NCI-H460 (cell line): ENCODE measurements at places on chromosomes 5 and 9. TPM values are rescaled to one million over a fixed set of nuclear protein-coding genes. Genes with fewer than 3 reads are reported as not detected.

DNA sequence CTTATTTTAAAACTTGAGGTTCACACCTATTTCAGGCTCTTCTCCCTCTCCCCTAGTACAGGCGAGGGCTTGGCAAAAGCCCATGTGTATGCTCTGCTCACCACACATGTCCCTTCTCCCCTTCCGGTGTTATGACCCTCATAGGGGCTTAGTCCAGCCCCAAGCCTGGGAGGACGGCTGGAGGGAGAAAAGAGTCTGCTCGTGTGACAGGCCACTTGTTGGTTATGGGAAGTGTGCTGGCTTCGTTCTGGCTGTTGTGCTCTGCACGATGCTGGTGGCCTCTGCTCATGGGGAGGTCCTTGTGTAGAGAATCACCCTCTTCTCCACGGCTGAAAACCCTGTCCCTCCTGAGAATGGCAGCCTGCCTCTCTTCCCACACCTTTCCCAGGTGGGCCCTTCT lies 11.1 kb downstream of the PTTG1 start:
- no peak for DNase-seq

- DNase-seq: no peak
These were observed 212.9 kb downstream of the SPATA31A6 start for GRCh38 chr9:42396318-42396717.

DNA sequence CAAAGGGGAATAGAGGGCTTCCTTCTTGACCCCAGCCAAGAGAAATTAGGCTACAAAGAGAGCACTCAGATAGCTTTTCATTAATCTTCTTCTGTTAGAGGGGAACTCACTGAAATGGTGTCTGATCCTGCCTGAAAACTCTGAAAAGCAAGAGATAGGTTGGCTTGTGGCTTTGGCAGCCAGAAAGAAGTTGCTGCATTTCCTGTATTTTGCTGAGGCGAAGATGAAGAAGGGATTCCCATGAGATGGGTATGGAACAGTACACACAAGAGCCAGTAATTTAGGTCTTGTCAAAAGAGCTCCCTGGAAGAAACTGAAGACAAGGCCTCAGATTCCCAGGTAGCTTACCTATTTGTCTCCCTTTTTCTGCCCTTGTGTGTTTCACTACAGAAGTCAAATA lies 120.9 kb upstream of the TARS1 start:
- no peak for DNase-seq

GRCh38 chr5:127410959-127411358 lies 106.5 kb upstream of the PRRC1 start:
- no peak for DNase-seq

- no peak for DNase-seq
These were observed 109.6 kb downstream of the ATP10B start for GRCh38 chr5:160742446-160742845.

GRCh38 chr5:11547140-11547539 lies 357.1 kb downstream of the CTNND2 start:
- no peak for DNase-seq

- DNase-seq: no peak
These were observed 79.4 kb downstream of the LPAR1 start for GRCh38 chr9:110958847-110959246.

GPRIN1 gene
- total RNA-seq: 1.5 and 2.0 TPM in 2 replicates

SLC6A18 gene
- total RNA-seq: not detected in 2 replicates

CD274 gene
- 91.1 and 98.4 TPM in 2 replicates for total RNA-seq

CDX1 gene
- total RNA-seq: not detected in 2 replicates

PSMB7 gene
- total RNA-seq: 302 and 379 TPM in 2 replicates
